ENCODE measurements at places on chromosomes 2 and 18.

DNA sequence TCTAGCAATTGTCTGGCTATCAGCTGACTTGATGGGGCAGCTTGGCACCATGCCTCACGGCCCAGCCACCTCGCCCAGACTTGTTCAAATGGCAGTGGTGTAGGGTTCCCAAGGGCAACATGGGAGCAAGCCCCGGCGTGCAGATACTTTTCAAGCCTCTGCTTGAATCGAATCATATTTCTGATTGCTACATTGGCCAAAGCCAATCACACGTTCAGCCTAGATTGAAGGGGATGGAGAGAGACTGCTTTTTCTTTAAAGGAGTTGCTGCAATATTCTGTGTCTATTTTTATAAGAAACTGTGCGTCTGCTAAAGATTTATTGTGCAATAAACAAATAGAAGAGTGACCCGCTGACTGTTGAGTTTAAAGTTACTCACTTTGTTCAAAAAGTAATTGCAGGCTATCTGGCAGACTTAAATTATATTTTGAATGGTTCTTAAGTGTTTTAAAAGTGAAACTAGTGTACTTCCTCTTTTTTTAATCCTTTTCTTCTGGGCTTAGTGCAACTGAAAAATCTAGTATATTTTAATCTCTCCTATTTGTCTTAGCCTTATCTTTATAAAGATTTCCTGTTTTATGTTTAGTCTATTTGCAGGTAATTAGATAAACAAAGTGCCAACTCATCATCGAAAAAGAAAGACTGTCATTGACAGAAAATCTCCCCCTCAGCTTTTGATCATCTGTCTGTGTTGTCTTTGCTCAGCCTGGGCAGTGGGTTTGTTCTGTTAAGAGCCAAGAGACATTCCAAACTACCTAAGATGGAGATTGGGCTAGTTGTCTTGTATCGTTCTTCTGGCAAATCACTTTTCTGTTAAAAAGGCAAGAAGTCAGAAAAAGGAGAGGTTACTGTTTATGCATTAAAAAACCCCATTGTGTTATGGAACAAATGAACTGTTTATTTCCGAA lies 156.1 kb downstream of the TPGS2 start:
- no peak for DNase-seq

DNA sequence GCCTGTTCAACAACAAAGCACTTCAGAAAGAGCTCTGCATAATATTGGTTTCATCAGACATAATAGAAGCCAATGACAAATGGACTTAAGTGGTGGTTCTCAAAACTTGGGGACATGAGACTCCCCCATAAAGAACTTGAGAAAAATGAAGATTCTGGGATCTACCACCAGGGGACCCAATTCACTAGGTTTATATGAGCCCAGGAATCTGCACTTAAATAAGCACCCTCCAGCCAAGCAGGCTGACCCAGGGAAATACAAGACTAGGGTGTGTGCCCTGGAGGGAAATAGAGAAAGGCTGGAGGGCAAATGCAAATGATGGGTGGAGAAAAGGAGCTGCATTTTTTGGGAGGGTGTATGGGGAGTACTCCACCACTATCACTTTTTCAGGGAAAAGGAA lies 52.5 kb downstream of the SATB2 start:
- DNase-seq = peak; percentile 7

- no peak for DNase-seq
Observed at GRCh38 chr2:11491348-11491933, 25.5 kb upstream of the E2F6 start.

DNA sequence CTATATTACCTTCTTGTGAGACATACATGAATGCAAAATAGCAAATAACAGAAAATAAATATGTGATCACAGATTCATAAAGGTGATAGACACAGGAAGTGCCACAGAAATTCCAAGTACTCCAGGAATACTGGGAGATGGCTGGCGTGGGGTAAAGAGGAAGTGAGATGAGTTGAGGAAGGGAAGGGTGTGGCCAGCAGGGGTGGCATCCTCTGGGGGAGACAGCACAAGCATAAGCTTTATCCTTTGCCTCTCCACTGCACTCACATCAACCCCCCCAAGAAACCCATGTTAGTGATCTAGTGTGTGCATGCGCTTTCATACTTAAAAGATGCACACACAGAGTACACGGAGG lies 94.8 kb upstream of the B3GNT7 start:
- no peak for DNase-seq

GRCh38 chr2:202193881-202194353 lies 44.5 kb downstream of the SUMO1 start:
- DNase-seq = no peak
